ENCODE measurements at places on chromosomes 4 and X. TPM values are rescaled to one million over a fixed set of nuclear protein-coding genes. Genes with fewer than 3 reads are reported as not detected.

MAGEA9B gene
- not detected for polyA plus RNA-seq

FREM3 gene
- polyA plus RNA-seq: 0.49 TPM

SLC26A1 gene
- polyA plus RNA-seq: 6.0 TPM

PCDH10 gene
- 0.21 TPM for polyA plus RNA-seq

Data from hindlimb muscle (tissue), 1 donor.